ENCODE measurements at places on chromosomes 1 and 21. TPM values are rescaled to one million over a fixed set of nuclear protein-coding genes. Genes with fewer than 3 reads are reported as not detected.

DNA sequence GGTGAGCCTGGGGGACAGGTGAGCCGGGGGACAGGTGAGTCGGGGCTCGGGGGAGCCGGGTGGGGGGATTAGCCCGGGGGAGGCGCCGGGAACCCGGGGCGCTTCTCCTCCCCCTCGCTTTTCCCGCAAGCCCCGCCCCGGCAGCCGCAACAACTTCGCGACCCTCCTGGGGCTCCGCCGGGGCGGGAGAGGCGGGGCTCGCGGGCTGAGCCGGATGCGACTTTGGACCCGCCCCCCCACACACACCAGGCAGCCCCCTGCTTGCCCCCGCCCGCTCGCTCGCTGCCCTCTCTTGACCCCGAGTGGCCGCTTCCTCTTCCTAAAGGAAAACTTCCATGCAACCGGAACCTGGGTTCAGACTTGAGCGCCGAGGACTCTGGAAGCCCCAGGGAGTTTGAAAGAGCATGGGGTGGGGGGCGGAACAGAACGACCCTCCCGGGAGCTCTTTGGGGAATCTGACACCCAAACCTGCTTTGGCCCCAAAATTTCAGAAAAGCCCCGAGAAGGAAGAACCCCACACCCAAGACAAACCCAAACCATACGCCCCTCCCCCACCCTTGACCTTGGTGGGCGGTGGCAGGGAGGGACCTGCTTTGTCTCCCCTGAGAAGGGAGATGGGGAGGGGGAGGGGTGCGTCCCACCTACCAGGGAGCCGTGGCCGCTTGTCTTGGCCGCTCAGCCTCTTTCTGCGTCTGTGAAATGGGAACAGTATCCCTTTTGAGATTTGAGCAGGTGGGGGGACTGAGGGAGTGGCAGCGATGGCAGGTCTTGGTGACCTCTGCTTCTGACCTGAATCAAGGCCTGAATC is 550 bp downstream of the ARHGEF16 start:
- peak overlapping the region; percentile 60 for H3K4me3 ChIP-seq
- H3K36me3 ChIP-seq = no peaks in the 10 kb centered on the region
- H3K27me3 ChIP-seq = no peaks in the 10 kb centered on the region
- no peak overlapping the region for H3K27ac ChIP-seq
- no peak for DNase-seq

DNA sequence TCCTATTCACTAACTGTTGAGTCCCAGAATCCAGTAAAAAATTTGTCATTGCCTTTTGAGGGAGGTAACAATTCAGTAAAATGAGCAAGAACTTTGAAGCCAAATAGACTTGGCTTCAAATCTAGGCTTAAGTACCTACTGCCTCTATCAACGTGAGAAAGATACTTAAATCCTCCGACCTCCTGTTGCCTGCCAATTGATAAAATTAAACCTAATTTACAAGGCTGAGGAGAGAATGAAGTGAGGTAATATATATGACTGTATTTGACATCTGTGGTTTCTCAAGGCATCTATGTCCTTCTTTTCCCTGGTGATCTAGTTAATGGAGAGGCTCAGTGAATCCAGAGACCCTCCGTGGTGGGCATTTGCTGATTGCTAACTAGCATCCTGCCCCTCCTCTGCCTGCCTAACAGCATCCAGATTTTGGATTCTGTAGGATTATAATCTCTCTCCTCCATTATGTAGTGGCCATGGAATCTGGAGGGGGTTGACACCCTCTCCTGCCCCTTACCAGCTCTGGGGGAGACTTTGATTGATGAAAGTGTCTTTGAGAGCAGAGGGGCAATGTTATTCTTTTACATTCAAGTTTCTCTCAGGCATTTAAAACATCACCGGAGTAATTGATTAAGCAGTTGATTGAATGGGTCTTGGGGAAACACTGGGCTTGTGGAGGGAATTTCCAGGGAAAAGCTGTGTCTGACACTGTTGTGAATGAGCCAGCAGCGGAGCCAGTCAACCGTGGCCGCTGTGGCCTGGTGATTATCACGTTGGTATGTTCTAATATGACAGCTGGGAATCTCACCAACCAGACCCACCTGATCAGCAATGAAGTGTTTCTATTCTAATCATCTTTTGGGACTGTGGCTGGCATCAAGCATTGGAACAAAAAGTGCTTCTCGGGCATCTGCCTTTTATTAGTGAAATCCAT is 140.7 kb upstream of the FAM78B start:
- no peak overlapping the region for H3K4me3 ChIP-seq
- no peaks in the 10 kb centered on the region for H3K27me3 ChIP-seq
- H3K4me1 ChIP-seq = no peaks in the 10 kb centered on the region
- no peak overlapping the region for H3K27ac ChIP-seq
- H3K36me3 ChIP-seq = no peaks in the 10 kb centered on the region

DNA sequence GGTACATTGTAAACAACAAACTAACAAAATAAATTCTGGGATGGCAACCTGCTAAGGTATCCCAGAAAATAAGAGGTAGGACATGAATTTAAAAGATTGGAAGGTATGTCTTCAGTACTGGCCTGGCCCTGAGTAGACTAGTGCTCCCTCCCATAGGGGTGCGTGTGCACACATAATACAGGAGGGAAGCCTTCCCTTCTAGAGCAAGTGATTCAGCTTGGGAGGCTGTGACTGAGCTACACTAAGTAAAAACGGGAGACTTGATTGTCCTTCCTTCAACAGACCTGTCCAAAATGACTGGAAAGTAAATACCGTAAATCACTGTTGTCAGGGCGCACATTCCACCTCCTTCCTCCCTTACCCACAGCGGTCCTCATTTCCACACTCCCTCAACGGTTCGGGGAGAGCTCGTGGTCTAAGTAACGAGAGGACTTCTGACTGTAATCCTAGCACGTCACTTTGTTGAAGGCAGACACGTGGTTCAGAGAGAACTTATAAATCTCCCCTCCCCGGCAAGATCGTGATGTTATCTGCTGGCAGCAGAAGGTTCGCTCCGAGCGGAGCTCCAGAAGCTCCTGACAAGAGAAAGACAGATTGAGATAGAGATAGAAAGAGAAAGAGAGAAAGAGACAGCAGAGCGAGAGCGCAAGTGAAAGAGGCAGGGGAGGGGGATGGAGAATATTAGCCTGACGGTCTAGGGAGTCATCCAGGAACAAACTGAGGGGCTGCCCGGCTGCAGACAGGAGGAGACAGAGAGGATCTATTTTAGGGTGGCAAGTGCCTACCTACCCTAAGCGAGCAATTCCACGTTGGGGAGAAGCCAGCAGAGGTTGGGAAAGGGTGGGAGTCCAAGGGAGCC is at the start of gene TGFB2:
TSS of gene TGFB2 (plus strand) at position 523 of the 859 bp plus-strand sequence. CDS start 1,366 bp downstream, outside the sequence.
- peak; percentile 80 for DNase-seq
- H3K4me1 ChIP-seq = no peaks in the 10 kb centered on the region
- H3K27ac ChIP-seq = peak within 1 kb of the TSS; percentile 89
- no peaks in the 10 kb centered on the region for H3K27me3 ChIP-seq

- H3K27ac ChIP-seq = no peak overlapping the region
- no peak overlapping the region for H3K4me3 ChIP-seq
- H3K4me1 ChIP-seq = no peaks in the 10 kb centered on the region
- no peaks in the 10 kb centered on the region for H3K36me3 ChIP-seq
- H3K27me3 ChIP-seq = no peaks in the 10 kb centered on the region
Measured at GRCh38 chr1:80847904-80848303, 952.8 kb upstream of the ADGRL2 start.

DNA sequence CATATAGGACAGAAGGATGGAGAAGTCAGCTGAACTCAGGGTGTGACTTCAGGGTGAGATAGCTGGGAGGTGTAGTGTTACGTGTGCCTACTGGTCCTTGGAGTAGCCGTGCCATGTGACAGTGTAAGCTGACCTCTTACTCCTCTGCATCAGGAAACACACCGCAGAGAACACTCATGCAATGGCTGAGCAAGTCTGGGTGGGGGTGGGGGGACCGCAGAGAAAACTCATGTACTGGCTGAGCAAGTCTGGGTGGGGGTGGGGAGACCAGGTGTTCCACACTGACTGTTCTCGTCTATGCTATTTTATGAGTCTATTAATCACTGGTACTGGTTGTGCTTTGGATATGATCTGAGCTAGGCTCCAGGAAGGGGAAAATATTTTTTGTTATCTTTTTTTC is 233.1 kb downstream of the PAPPA2 start:
- H3K4me3 ChIP-seq = no peak overlapping the region
- H3K27me3 ChIP-seq = no peaks in the 10 kb centered on the region
- no peak overlapping the region for H3K27ac ChIP-seq
- no peaks in the 10 kb centered on the region for H3K4me1 ChIP-seq

- no peaks in the 10 kb centered on the region for H3K36me3 ChIP-seq
- DNase-seq = no peak
- no peaks in the 10 kb centered on the region for H3K27me3 ChIP-seq
- no peaks in the 10 kb centered on the region for H3K4me1 ChIP-seq
Measured at GRCh38 chr1:101820071-101820470, 176.7 kb downstream of the OLFM3 start.

DNA sequence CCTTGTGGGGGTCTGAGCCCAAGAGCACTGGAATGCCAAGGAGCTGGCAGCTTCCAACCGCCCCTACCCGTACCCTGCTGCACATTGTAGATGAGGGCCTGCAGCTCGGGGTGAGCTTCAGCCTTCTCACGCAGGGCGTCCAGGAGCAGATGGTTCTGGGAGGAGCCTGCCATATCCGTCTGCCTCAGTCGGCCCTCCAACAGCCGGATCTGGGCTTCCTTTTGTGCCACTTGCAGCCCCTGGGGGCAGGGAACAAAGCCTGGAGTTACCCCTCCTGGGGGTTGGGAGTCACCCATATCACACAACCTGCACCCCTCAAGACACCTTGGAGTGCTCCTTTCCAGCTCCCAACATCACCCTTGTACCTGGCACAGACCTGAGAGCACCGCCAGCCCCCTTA is 34.8 kb downstream of the KIF21B start:
- no peaks in the 10 kb centered on the region for H3K4me1 ChIP-seq
- H3K36me3 ChIP-seq = no peaks in the 10 kb centered on the region
- H3K27ac ChIP-seq = no peak overlapping the region
- no peak overlapping the region for H3K4me3 ChIP-seq
- no peaks in the 10 kb centered on the region for H3K27me3 ChIP-seq

- DNase-seq = no peak
- H3K4me1 ChIP-seq = no peaks in the 10 kb centered on the region
- no peaks in the 10 kb centered on the region for H3K27me3 ChIP-seq
- H3K27ac ChIP-seq = no peak overlapping the region
Measured at GRCh38 chr1:64330839-64331238, 127.4 kb downstream of the UBE2U start.

- peaks cover 8% of the 10 kb centered on the region for H3K4me1 ChIP-seq
- peak overlapping the region; percentile 90 for H3K27ac ChIP-seq
- DNase-seq = no peak
Measured at GRCh38 chr1:40258445-40258769, 371 bp downstream of the ZMPSTE24 start.

DNA sequence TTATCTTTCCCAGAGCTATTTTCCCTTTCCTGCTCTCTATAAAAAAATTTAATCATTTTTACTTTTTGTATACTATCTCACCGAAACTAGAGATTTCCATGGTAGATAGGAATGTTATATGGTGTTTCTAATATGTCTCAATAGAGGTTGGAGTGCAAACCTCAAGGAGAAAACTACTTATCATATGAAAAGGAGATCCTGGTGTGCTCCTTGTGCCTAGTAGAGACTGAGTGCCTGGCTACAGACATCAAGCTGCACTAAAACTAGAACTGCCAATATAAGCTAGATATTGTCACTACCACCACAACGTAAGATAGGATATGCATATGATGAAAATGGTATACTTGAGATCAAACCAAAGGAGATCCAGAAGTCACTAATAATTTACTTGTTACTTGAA is 67.0 kb downstream of the RGS18 start:
- DNase-seq = no peak
- H3K27ac ChIP-seq = no peak overlapping the region
- no peak overlapping the region for H3K4me3 ChIP-seq
- H3K27me3 ChIP-seq = no peaks in the 10 kb centered on the region
- no peaks in the 10 kb centered on the region for H3K36me3 ChIP-seq
- H3K4me1 ChIP-seq = no peaks in the 10 kb centered on the region

- DNase-seq = no peak
- no peak overlapping the region for H3K4me3 ChIP-seq
- no peaks in the 10 kb centered on the region for H3K36me3 ChIP-seq
- no peaks in the 10 kb centered on the region for H3K4me1 ChIP-seq
- H3K27me3 ChIP-seq = no peaks in the 10 kb centered on the region
Measured at GRCh38 chr1:215114154-215114933, 31.8 kb downstream of the KCNK2 start.

- H3K36me3 ChIP-seq = peaks cover 5% of the 10 kb centered on the region
- peaks cover 3% of the 10 kb centered on the region for H3K4me1 ChIP-seq
- no peak overlapping the region for H3K27ac ChIP-seq
- H3K27me3 ChIP-seq = no peaks in the 10 kb centered on the region
Measured at GRCh38 chr1:110385369-110385768, 5.5 kb downstream of the SLC16A4 start.

GRCh38 chr21:44738621-44739020 is 27.2 kb upstream of the TSPEAR start:
- H3K36me3 ChIP-seq = no peaks in the 10 kb centered on the region
- H3K4me1 ChIP-seq = no peaks in the 10 kb centered on the region
- no peak overlapping the region for H3K4me3 ChIP-seq
- no peaks in the 10 kb centered on the region for H3K27me3 ChIP-seq

DNA sequence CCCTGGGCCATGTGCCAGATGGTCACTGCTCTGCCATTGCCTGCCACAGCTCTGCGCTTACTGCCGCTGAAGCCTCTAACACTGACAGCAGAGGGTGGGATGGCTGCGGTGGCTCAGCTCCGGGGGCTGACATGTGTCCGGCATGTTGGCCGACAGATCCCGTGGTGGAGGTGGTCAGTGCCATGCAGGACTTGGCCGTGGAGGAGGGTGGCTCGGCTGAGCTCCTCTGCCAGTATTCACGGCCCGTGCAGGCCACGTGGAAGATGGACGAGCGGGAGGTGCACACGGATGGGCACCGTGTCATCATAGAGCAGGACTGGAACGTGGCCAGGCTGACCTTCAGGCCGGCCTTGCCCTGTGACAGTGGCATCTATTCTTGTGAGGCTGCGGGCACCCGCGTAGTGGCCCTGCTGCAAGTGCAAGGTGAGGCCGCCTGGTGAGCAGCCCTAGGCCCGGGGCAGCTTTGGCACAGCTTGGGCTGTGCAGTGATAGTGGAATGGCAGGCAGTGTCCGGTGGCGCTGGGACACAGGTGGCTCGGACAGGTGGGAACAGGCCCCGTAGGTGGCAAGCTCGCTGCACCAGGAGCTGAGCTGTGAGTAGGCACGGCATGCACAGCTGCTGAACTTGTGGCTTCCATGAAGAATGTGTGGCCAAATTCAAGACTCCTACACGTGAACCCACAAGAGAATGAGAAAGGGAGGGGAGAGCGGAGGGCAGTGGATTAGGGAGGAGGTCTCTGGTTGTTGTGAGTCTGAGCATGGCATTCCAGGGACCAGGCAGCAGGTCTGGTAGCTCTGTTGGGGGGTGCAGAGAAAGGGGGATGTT is 91.8 kb downstream of the TRIM11 start:
- H3K27ac ChIP-seq = no peak overlapping the region
- H3K4me3 ChIP-seq = no peak overlapping the region
- no peaks in the 10 kb centered on the region for H3K27me3 ChIP-seq
- no peaks in the 10 kb centered on the region for H3K4me1 ChIP-seq

GRCh38 chr1:194338241-194338948 is 1152.0 kb upstream of the B3GALT2 start:
- no peaks in the 10 kb centered on the region for H3K27me3 ChIP-seq
- no peak overlapping the region for H3K27ac ChIP-seq
- no peaks in the 10 kb centered on the region for H3K36me3 ChIP-seq

Gene ASAP3
- total RNA-seq = 125 TPM

Gene NBPF10
- 1.2 TPM for total RNA-seq

Gene CELF3
- not detected for total RNA-seq

Gene PCAT6
- total RNA-seq = not detected

Gene COL6A1
- total RNA-seq = 1,564 TPM

Gene FAM72C
- 1.2 TPM for total RNA-seq

Gene EXO1
- not detected for total RNA-seq

Gene C1orf226
- 0.85 TPM for total RNA-seq

Gene SPRR1B
- not detected for total RNA-seq

Gene SAMD11
- 9.7 TPM for total RNA-seq

Gene TPRG1L
- 18.9 TPM for total RNA-seq

Gene S100A2
- not detected for total RNA-seq

Gene FCRLB
- not detected for total RNA-seq

All from ascending aorta (tissue), 2 donors.